Prostate gland (tissue), 2 donors: ENCODE measurements at places on chromosomes 16 and 17.

GRCh38 chr16:71473891-71474290 is 11.8 kb upstream of the ZNF23 start:
- no peak for DNase-seq

DNA sequence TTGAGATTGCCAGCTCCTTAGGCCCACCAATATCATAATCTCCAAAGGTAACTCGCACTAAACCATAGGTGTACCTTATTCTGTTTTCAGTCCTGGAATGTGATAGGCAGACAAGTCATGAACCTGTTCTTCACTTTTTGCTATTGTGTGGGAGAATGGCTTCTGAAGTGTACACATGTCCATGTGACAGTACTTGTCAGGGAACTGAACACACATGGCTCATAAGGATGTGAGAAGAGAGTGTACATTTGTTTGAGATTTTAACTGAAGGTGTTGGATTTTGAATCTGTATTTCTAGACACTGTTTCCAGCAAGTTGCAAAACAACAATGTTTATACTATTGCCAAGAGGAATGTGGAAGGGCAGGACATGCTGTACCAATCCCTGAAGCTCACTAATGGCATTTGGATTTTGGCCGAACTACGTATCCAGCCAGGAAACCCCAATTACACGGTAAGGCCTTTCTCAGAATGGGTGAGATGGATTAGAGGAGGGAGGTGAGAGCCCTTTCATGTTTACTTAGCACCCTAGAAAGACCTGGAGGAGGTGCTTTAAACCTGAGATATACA is 14.5 kb upstream of the RASL10B start:
- peak; percentile 76 for DNase-seq

DNA sequence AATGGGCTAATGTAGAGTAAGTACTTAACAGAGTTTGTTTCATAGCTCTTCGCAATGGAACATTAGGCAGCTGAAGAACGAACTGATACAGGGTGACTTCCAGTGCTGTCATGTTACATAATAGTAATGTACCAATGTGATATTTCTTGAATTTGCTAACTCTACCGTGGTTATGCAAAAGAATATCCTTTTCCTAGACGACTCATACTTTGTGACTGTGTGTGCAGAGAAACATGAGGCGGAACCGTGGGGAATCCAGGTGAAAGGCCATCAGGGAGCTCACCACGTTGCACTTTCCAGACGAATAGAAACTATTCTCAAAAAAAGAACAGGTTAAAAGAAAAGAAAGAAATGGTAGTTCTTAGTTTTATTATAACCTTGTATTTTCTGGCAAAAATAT is 13.2 kb downstream of the NOB1 start:
- no peak for DNase-seq

GRCh38 chr17:1709971-1710806 is at the start of gene TLCD2:
TSS of gene TLCD2 (minus strand) at chr17:1710377. CDS start at chr17:1710242, 135 bp downstream.
- peak; percentile 71 for DNase-seq

- DNase-seq: no peak
These were observed 10.8 kb upstream of the JPT2 start for GRCh38 chr16:1667271-1667670.

- no peak for DNase-seq
These were observed 3.3 kb downstream of the TMEM94 start for GRCh38 chr17:75459590-75460267.
